ENCODE measurements at places on chromosomes 5 and 9.

DNA sequence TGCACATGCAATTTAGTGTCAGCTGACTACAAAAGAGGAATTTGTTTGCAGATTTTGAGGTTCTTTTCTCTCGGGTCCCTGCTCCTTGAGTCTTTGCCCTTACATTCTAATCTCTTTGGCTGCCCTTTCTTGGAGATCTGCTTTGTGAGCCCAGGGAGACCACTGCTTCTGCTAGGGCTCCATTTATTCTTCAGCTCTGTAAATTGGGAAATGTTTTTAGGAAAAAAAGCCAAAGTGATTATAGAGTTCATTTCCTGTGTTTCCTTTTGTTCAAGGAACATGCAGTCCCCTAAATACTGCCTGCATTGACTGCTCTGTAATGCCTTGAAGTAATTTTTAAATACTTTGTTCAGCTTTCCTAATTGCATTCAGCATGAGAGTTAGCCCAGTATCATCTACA is 197.4 kb downstream of the CSNK1G3 start:
- no peak for DNase-seq

DNA sequence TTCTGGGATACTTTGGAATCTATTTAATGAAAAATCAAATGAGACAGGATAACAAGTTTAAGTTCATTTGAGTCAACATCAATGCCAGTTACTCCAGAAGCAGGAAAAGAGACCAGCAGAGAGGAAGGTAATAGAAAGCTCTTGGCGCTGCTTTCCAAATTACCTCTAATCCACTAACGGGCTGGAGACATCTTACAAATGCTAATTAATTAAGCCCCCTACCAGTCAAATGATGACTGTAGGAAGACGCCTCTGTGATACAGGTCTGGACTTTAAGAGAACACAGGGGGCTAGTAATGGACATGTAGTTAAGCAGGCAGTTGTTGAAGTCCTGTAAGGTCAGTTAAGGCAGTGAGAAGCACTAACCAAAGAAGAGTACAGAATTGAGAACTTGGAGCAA is 65.3 kb upstream of the HTR4 start:
- DNase-seq: no peak

DNA sequence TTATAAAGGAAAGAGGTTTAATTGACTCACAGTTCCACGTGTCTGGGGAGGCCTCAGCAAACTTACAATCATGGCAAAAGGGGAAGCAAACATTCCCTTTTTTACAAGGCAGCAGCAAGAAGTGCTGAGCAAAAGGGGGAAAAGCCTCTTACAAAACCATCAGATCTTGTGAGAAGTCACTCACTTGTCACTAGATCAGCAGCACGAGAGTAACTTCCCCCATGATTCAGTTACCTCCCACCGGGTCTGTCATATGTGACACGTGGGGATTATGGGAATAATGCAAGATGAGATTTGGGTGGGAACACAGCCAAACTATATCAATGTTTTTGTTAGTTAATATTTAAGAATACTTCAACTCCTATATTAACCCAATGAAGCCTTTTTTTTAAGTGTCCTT is 275.2 kb upstream of the CDH9 start:
- no peak for DNase-seq

GRCh38 chr9:17535176-17535575 is 43.7 kb upstream of the SH3GL2 start:
- DNase-seq: no peak

GRCh38 chr9:114701988-114702387 is 20.0 kb upstream of the TEX48 start:
- no peak for DNase-seq

- no peak for DNase-seq
Measured at GRCh38 chr5:73899055-73899454, 273.1 kb downstream of the ARHGEF28 start.

DNA sequence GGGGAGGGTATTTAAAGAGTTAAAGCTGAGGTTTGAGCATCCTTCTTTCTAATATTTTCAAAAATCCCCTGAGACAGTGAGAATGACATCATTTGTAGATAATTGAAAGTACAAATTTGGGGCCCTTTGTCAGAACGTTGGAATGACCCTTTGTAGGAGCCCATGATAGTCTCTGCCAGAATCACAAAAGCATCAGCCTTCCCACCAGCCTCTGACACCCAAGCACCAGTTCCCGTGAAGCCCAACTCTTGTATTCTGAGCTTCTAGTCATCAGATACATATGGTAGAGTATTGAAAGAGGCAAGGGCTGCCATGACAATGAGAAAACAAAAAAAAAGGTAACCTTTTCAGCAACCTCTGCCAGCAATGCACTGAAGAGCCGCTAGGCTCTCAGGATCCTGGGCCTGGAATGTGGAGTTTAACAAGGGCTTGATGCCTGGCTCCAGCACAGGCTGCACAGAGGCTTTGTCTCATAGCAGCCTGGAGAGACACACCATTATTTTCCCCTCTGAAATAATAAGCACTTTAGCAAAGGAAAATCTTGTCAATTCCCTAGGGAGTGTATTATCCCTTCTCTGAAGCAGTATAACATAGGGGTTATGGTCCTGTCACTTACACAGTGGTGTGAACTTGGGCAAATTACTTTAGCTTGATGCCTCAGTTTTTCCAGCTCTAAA is 114.4 kb downstream of the ZNF608 start:
- DNase-seq: no peak
